ENCODE measurements at places on chromosomes 3 and 15.

GRCh38 chr3:55725681-55726500 is 238.8 kb upstream of the WNT5A start:
- no peak for DNase-seq

- DNase-seq: no peak
Observed at GRCh38 chr3:138949002-138949418, 2.0 kb downstream of the FOXL2NB start.

- DNase-seq: no peak
Observed at GRCh38 chr3:122146466-122146865, 37.0 kb upstream of the CASR start.

- no peak for DNase-seq
Observed at GRCh38 chr3:190983875-190984274, 121.4 kb upstream of the GMNC start.

GRCh38 chr3:188071636-188072035 is 82.3 kb upstream of the LPP start:
- no peak for DNase-seq
